ENCODE measurements at places on chromosomes 3 and 15. TPM values are rescaled to one million over a fixed set of nuclear protein-coding genes. Genes with fewer than 3 reads are reported as not detected.

The TMEM108 gene
- total RNA-seq = 19.3 TPM

The TMIE gene
- total RNA-seq = 0.23 TPM

The ITIH3 gene
- total RNA-seq = 1.5 TPM

DNA sequence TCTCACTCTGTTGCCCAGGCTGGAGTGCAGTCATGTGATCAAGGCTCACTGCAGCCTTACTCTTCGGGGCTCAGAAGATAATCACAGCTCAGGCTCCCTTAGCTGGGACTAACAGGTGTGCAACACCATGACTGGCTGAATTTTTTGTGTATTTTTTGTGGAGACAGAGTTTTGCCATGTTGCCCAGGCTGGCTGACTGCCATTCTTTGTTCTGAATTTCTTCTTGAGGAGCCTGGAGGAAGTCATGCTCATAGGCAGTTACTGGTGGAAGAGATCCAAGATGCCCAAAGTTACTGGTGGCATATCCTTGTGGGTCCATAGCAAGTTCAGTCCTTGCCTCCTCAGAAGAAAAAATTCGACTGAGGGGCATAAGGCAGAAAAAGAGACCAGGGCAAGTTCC lies 16.6 kb upstream of the UBP1 start:
- no peaks in the 10 kb centered on the region for H3K4me1 ChIP-seq
- no peak for DNase-seq
- no peak overlapping the region for H3K27ac ChIP-seq
- H3K4me3 ChIP-seq = no peak overlapping the region
- H3K27me3 ChIP-seq = no peaks in the 10 kb centered on the region

GRCh38 chr3:3087279-3087678 lies 22.9 kb downstream of the IL5RA start:
- no peak overlapping the region for H3K27ac ChIP-seq
- no peak for DNase-seq
- no peak overlapping the region for H3K4me3 ChIP-seq
- H3K27me3 ChIP-seq = no peaks in the 10 kb centered on the region

- no peak overlapping the region for H3K27ac ChIP-seq
- H3K4me3 ChIP-seq = no peak overlapping the region
- no peak for DNase-seq
- H3K4me1 ChIP-seq = no peaks in the 10 kb centered on the region
Measured at GRCh38 chr3:113079218-113079961, 88.6 kb downstream of the GTPBP8 start.

DNA sequence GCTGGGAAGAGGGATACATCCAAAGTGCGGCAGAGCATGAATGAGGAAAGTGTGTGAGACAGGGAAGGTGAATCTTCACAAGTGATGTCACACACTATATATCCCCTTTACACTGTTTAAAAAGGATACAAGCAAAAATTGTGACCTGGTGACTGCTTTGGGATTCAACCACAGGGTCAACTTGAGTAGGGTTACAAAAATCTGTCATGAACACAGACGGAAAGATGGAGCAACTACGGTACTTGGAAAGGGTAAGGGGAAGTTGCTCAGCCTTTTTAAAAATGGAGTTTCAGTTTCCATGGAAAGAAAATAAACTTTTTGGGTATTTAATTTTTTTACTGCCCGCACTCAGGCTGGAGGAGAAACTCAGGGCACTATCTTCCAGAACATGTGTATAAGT lies 60.3 kb downstream of the B3GNT5 start:
- peaks cover 6% of the 10 kb centered on the region for H3K4me1 ChIP-seq
- no peaks in the 10 kb centered on the region for H3K36me3 ChIP-seq
- peak overlapping the region; percentile 15 for H3K27ac ChIP-seq

GRCh38 chr3:115272036-115272824 lies 125.1 kb upstream of the ZBTB20 start:
- no peaks in the 10 kb centered on the region for H3K36me3 ChIP-seq
- H3K27ac ChIP-seq = no peak overlapping the region
- no peaks in the 10 kb centered on the region for H3K4me1 ChIP-seq
- no peaks in the 10 kb centered on the region for H3K27me3 ChIP-seq
- DNase-seq = no peak
- no peak overlapping the region for H3K4me3 ChIP-seq

- H3K27ac ChIP-seq = no peak overlapping the region
- no peaks in the 10 kb centered on the region for H3K4me1 ChIP-seq
- DNase-seq = no peak
- no peaks in the 10 kb centered on the region for H3K36me3 ChIP-seq
Measured at GRCh38 chr3:63654931-63655330, 2.5 kb downstream of the SNTN start.

GRCh38 chr3:146544929-146545528 lies 622 bp upstream of the PLSCR1 start:
- no peaks in the 10 kb centered on the region for H3K36me3 ChIP-seq
- H3K4me1 ChIP-seq = peaks cover 44% of the 10 kb centered on the region
- no peak for DNase-seq
- H3K27ac ChIP-seq = peak overlapping the region; percentile 100
- H3K27me3 ChIP-seq = no peaks in the 10 kb centered on the region

DNA sequence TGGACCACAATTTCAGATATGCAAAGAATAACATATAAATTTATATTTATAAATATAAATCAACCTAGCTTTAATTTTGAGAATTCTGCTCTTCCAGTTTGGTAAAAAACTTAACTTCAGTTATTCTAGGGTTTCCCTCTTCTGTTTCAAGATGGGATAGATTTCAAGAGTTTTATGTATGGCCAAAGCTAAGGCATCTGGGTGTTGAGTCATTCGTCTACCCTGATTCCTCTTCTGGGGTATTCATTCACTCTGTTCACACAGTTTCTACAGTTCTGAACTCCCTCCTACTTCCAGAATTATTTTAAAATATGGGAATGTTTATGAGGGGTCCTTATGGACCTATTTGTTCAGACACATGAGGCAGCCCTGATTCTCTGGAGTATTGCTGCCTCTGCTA lies 4.2 kb upstream of the FGF7 start:
- H3K36me3 ChIP-seq = no peaks in the 10 kb centered on the region
- H3K27ac ChIP-seq = no peak overlapping the region
- H3K4me3 ChIP-seq = no peak overlapping the region
- no peaks in the 10 kb centered on the region for H3K4me1 ChIP-seq
- no peaks in the 10 kb centered on the region for H3K27me3 ChIP-seq
- DNase-seq = no peak

All from left lung (tissue), 14 donors.